ENCODE measurements at places on chromosomes 1 and 21. TPM values are rescaled to one million over a fixed set of nuclear protein-coding genes. Genes with fewer than 3 reads are reported as not detected.
A peak's percentile ranks its signal among the peaks of the same experiment; 100 is the strongest.

- no peak for DNase-seq
Observed at GRCh38 chr1:69947837-69948236, 257.5 kb downstream of the LRRC40 start.

DNA sequence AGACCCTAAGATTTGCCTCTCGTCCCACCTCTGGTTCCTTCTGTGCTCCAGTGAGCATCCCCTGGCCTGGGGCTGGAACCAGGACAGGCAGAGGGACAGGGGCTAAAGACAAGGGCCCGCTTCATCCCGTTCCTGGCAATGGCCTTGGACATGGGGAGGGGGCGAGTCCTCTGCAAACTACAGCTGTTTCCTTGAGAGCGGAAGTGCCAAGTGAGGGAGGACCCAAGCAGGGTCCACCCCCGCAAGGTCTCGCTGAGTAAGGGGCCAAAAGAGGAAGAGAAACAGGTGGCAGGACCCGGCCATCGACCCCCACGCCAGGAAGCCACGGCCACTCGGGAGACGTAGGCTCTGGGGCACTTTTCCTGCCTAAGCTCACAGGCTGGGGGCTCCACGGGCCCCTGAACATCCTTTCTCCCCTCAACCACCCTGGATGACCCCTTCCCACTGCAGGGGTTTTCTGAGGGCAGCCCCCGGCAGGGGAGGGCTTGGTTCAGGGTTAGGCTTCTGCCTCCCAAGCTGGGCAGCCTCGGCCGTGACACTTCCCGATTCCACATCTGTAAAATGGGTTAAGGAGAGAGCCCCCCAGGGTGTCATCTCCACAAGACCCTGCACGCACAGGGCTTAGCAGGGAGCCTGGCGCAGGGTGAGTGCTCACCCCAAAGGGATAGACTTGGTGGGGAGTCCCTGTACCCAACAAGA, 17.9 kb upstream of the PLEKHG5 start:
- no peak for DNase-seq

DNA sequence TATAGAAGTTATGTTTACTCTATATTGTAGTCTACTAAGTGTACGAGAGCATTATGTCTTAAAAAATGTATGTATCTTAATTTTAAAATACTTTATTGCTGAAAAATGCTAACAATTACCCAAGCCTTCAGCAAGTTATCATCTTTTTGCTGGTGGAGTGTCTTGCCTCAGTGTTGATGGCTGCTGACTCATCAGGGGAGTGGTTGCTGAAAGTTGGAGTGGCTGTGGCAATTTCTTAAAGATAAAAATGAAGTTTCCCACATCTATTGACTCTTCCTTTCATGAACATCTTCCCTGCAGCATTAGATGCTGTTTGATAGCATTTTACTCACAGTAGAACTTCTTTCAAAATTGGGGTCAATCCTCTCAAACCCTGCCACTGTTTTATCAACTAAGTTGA, 95.8 kb downstream of the CDC7 start:
- peak; percentile 36 for DNase-seq

- DNase-seq, result peak; percentile 34
Observed at GRCh38 chr1:83113652-83114051, 885.3 kb downstream of the TTLL7 start.

- no peak for DNase-seq
Observed at GRCh38 chr21:46557919-46558392, 46.9 kb downstream of the S100B start.

- DNase-seq, result no peak
Observed at GRCh38 chr1:230270185-230270558, 156.0 kb downstream of the PGBD5 start.

GRCh38 chr1:145936247-145936646, 9.0 kb upstream of the RBM8A start:
- no peak for DNase-seq

SLFNL1 gene
- total RNA-seq, result not detected

DNA sequence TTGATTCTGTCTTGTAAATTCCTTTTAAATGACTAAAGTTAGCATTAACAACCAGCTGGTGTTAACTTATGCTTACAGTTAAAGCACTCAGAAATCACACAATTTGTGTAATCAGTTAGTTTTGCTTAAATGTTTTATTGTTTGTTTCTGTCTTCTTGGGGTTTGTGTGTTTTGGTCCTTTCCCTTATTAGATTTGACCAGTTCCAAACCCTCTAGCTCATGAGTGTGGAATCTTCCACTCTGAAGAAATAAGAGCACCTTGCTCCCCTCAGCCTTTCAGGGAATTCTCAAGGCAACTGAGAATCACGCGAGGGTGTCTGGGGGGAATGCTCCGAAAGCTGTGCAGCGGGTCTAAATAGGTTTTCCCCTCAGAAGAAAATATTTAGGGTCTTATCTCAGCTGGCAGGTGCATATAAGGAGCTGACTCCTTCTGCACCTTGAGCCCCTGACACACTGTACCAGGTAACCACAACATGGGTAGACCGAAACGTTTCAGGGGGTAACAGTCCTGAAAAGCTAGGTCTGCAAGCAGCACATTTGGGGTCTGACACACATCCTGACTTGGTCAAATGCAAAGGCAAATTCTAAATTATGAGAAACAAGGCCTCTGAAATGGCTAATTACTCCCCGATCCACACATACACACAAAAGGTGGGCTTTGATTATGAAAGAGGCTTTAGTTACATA, 188.1 kb upstream of the ETV3 start:
- DNase-seq, result no peak

DNA sequence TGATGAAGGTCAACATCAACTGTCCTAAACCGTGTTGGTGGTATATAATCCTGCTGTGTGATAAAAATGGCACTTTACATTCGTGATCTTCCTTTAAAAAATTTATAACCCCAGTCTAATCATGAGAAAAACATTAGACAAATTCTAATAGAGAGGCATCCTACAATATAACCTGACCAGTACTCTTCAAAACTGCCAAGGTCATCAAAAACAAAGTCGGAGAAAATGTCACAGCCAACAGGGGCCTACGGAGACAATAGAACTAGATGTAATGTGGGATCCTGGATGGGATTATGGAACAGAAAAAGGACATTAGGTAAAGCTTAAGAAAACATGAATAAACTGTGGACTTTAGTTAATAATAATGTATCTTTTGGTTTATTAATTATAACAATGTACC, 25.0 kb downstream of the CDKN2C start:
- no peak for DNase-seq

DNA sequence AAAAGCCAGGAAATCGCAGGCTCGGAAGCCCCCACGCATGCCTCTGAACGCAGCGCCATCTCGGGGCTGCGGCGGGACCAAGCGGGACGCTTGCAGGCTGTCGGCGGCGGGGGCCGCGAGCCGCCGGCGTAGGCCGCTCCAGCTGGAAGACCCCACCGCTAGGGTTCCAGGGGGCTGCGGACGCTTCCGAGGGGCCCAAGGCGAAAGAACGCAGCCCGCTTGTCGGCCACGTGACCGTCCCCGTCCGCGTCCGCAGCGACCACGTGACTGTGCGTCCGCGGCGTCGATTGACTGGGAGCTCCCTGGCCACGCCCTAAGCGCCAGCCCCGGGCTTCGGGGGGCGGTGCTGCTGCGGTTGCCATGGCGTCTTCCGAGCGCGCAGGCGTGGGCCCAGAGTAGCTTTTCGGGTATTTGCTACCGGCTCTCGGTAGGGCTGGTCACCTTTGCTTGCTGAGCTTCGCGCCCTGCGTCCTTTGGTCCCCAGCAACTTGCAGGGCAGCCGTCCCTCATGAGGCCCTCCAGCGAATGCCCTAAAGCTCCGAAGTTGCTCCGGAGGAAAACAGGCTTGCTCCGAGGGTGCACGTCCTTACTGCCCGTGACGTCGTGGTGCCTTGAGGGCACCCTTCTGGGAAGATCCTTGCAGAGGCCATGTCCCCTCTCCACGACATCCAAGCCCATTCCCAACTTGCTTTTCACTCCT, 197.2 kb downstream of the DYRK1A start:
- DNase-seq, result peak; percentile 99

DNA sequence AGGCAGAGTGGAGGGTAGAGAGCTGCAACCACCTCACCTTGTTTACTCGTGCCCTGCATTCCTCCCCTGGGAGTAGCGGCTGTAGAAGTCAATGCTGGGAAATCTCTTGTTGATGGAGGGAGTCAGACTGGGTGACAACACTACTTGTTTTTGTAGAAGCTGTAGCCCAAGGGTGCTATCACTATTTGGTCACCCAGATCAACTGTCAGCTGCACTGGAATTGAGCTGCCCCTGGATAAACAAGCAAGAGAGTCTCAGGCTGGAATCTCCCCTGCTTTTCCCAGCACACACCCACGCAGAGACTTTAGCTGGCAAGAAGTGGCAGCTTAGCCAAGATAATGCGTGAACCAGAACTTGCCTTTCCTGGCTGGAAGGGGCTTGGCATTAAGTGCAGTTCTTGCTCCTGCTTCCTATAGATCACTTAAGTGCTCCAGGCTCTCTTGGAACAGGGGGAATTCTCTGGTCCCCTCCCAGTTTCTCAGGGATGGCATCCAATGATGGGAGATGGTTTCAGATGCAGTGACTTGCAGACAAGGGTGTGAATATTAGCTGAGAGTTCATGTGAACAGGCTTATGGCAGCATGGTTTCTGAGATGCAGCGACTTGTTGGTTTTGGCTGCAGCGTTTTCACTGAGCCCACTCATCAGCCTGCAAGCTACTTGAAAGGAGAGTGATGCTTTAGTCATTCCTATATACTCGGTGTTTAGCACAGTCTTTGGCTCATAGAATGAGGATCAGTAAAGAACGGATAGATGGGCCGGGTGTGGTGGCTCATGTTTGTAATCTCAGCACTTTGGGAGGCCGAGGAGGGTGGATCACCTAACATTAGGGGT, 16.8 kb downstream of the ATP2B4 start:
- DNase-seq, result peak; percentile 71

GRCh38 chr1:201715351-201715750, 113.6 kb upstream of the IPO9 start:
- DNase-seq, result no peak

PSRC1 gene
- 129 TPM for total RNA-seq

GRCh38 chr1:5961601-5962000, 30.6 kb downstream of the NPHP4 start:
- no peak for DNase-seq

GRCh38 chr1:82179131-82179530, 378.4 kb downstream of the ADGRL2 start:
- no peak for DNase-seq

DNA sequence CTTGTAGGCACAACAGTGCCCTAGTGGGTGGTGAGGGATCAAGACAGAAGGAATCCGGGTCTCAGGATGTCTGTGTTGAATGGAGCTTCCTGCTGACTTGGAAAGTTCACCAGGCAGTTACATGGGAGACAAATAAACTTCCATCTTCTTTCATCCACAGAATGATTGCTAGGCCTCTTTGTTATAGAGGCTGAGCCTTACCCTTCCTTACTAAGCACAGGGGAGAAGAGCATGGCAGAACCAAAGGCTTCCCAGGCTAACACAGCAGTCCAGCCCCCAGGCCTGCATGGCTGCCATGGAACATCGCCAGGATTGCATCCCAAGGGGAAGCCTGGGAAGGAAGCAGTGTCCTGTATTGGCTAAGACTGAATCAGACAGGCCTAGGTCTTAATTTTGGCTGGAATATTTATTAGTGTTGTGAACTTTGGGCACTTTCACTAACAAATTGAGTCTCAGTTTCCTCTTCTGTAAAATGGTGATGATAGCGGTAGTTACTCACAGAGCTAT, 18.7 kb downstream of the HEYL start:
- DNase-seq, result no peak

TFAP2E gene
- total RNA-seq, result 0.21 TPM

- DNase-seq, result no peak
Observed at GRCh38 chr1:184069675-184070074, 18.1 kb downstream of the TSEN15 start.

DNA sequence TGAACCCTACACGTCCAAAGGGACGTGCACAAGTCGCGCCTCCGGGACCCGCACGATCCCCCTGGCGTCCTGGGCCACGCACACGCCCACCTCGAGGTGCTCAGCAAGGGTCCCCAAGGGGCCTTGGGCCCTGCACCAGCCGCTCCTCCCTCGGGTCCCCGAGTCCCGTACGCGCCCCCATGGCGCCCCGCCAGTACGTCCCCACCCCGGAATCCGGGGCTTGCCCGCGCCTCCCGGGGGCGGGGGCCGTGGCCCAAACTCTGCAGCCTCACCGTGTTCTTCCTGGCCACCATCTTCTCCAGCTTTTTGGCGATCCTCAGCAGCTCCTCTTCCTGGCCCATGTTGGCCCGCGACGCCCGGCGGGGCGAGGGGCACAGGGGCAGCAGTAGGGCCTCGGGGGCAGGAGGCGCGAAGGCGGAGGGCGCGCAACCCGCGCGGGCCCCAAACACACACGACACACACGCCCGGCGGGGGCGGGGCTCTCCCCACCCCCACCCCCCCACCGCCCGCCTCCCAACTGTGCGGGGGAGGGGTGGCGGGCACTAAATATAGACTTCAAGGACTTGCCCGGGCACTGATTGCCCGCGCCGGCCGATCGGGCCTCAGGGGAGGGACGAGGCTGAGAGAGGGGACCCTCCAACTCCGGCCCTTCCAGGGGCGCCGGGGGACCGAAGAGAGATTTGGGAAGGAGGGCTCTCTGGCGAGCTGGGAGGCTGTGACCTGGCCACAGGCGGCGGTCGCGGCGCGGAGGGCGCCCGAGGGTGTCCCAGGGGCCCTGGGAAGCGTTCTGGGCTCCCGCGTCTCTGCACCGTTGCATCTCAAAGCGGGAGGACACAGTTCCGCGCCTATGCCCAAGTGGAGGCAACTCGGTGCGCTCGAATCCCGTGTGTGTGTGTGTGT, at the start of gene TCEA3:
TCEA3 (minus strand) TSS at position 456 of the 900 bp plus-strand sequence; CDS start at position 341, 115 bp downstream.
- peak; percentile 12 for DNase-seq

GRCh38 chr1:157162345-157162744, 24.1 kb upstream of the ETV3 start:
- DNase-seq, result no peak

- DNase-seq, result no peak
Observed at GRCh38 chr1:106921186-106921585, 135.3 kb upstream of the PRMT6 start.

Data from Daoy (cell line).